ENCODE measurements at places on chromosomes 3 and 15.

GRCh38 chr3:186255703-186256331 lies 106.2 kb downstream of the DGKG start:
- no peak for DNase-seq

DNA sequence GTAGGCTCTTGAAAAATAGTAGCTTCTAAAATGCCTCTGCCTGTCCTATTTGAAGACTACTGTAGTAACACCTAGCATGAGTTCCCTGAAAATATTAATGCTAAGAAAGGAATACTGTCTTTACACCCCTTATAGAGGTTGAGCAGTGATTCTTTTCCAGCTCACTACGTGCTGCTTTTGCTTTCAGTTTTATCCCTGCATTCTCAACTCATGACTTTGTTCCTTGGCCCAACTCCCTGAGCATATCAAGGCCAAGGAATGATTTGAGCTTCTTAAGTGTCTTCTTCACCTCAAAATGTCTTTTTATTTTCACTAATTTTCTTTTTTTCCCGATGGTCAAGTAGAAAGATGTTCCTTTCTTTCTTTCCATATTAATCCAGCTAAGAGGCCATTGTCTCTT lies 16.5 kb upstream of the P2RY13 start:
- DNase-seq, result no peak

- no peak for DNase-seq
Measured at GRCh38 chr15:89130201-89130600, 41.9 kb downstream of the ABHD2 start.

GRCh38 chr3:106740116-106740515 lies 637.1 kb upstream of the CCDC54 start:
- no peak for DNase-seq

- no peak for DNase-seq
Measured at GRCh38 chr3:28308196-28308595, 40.3 kb upstream of the ZCWPW2 start.

DNA sequence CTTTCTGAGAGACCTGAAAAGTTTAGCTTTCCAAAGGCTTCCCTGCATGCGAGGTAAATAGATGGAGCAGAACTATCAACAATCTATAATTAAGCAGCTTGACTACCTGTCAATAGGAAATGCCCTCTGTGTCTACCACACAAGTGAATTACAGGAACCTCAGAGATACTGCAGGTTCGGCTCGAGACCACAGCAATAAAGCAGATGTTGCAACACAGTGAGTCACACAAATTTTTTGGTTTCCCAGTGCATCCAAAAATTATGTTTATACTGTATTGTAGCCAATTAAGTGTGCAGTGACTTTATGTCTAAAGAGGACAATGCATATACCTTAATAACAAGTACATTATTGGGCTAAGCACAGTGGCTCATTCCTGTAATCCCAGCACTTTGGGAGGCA lies 252.0 kb downstream of the UBE2E2 start:
- no peak for DNase-seq

GRCh38 chr3:30162579-30162978 lies 443.8 kb upstream of the TGFBR2 start:
- DNase-seq, result no peak

GRCh38 chr3:123076496-123077418 lies 9.9 kb downstream of the PDIA5 start:
- no peak for DNase-seq

- DNase-seq, result no peak
Measured at GRCh38 chr3:34072297-34072696, 273.9 kb downstream of the PDCD6IP start.

- DNase-seq, result no peak
Measured at GRCh38 chr15:88844749-88845386, 41.6 kb downstream of the ACAN start.

- no peak for DNase-seq
Measured at GRCh38 chr3:65902304-65902793, 136.4 kb downstream of the MAGI1 start.

DNA sequence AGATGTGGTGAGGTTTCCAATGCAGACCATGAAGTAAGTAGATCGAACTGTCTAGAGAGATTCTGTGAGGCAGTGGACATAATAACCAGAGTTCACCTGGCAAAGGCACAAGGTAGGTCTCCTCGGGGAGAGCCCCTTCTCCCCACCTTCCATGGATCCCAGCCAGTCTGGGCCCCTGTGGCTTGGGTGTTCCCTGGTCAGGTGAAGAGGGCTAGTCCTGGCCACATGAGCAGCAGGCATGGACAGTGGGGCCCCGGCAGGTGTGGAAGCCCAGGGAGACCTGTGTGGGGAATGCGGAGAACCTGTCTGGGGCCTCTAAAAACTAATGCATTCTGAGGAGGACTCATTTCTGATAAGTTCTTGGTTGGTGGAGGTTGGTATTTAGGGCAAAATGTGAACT lies 241.4 kb upstream of the TRIM42 start:
- no peak for DNase-seq

DNA sequence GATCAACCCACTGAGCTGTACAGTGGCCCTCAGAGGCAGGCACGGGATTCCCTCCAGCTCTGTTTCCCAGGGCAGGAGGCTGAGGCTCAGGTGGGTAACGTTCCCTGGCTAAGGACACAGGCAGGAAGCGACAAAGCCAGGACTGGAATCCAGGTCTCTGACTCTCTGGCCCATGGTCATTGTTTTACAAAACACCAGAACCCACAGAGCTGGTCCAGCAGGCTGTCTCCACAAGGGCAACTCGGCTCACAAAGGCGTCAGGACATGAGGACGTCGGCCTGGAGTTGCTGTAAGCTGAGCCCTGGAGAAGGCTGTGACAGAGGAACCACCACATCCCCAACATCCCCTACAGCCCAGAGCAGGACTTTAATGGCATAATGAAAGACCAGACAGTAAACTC lies 30.7 kb downstream of the NUP210 start:
- DNase-seq, result no peak

GRCh38 chr3:140904521-140904920 lies 37.1 kb upstream of the SLC25A36 start:
- no peak for DNase-seq

- DNase-seq, result no peak
Measured at GRCh38 chr3:170154569-170155143, 26.9 kb downstream of the PHC3 start.

- no peak for DNase-seq
Measured at GRCh38 chr15:78910271-78910670, 34.6 kb downstream of the CTSH start.

- DNase-seq, result no peak
Measured at GRCh38 chr15:92391640-92392039, 2.0 kb upstream of the ST8SIA2 start.

DNA sequence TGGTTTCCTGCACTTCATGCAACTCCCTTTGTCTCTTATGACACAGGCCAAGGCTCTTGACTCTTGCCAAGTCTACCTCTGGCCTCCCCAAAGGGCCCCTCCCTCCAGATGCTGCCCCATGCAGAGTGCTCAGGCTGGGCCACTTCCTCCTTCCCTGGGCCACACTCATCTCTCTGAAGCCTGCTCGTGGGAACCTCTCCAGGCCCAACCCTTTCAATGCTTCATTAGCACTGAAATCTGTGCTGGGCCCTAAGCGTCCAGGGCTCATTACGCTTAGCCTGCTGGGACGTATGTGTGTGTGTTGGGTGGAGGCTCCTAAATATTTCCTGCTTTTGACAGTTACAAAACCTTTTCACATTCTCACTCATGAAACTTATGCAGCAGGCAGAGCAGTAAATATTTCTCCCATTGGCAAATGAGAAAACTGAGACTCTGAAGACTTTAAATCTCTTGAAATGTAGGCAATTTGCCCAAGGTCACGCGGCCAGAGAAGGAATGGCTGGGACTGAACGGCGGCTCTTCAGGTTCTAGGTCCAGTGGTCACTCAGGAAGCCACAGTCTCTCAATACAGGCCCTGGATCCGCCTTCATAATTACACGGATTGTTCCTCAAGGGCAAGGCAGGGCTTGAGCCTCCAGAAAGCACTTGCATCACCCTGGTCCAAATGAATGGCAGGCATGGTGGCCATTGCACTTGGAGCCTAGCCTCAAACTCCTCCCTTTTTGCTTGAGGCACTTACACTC lies 241.7 kb upstream of the HES1 start:
- no peak for DNase-seq

DNA sequence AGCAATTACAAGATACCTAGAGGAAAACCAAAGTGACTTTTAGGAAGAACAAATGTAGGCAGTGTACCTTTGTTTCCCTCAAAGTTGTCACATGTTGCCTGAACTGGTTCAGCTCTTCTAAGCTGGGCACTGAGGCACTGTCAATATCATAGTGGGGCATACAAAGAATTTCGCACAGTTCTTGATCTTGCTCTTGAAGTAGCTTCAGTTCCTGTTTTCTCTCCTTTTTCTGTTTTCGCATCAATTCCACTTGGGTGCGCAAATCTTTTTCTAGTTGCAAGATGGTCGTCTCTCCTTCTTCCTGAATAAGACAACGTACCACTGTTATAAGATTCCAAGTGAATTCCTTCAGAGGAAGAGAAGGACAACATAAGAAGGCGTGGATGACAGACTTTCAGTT lies 12.7 kb downstream of the PRC1 start:
- DNase-seq, result no peak

GRCh38 chr15:43867096-43867495 lies 40.3 kb downstream of the WDR76 start:
- no peak for DNase-seq

DNA sequence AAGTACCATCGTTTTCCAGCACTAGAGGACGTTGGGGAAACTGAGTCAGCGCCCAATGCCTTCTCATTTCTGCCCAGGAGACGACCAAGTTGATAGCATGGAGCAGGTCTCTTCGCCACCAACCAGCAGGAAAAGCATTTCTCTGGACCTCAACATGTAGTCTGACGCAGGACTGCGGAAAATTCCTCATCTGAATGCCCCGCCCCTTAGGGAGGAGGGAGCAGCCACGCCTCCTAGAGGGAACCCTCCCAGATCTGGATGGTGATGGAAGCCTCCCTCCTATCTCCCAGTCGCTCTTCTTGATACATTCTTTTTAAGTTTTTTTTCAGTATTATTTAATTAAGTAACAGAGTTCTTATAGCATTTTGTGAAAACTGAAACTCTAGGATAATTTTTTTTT lies 17.4 kb upstream of the MINDY4B start:
- no peak for DNase-seq

- DNase-seq, result no peak
Measured at GRCh38 chr3:49785565-49786356, 581 bp downstream of the IP6K1 start.

GRCh38 chr15:25066708-25067107 lies 111.9 kb downstream of the SNRPN start:
- no peak for DNase-seq

- no peak for DNase-seq
Measured at GRCh38 chr3:38022896-38023709, 6.3 kb downstream of the PLCD1 start.

DNA sequence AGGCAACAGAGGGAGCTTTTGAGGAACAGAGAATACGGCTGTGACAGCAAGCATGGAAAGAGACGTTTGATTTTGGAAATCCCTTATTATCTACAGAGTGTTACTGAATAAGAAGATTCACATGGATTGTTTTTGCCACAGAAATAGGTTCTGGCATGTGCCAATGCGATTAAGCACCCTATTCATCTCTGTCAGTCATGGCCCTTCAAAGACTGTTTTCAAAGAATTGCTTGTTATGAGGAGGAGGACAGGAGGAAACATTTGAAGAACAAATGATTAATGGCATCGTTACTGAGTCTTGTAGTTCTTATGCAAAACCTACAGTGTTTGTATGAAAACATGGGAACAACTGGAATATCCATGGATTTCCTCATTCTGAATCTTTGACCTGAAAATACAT lies 86.2 kb downstream of the EPHA6 start:
- DNase-seq, result no peak

GRCh38 chr15:40082195-40082883 lies 26.3 kb downstream of the BMF start:
- DNase-seq, result no peak

GRCh38 chr3:173639098-173639497 lies 241.6 kb downstream of the NLGN1 start:
- DNase-seq, result no peak

- no peak for DNase-seq
Measured at GRCh38 chr15:69532066-69532465, 79.4 kb downstream of the RPLP1 start.

GRCh38 chr3:141330235-141330634 lies 38.1 kb upstream of the ZBTB38 start:
- no peak for DNase-seq

DNA sequence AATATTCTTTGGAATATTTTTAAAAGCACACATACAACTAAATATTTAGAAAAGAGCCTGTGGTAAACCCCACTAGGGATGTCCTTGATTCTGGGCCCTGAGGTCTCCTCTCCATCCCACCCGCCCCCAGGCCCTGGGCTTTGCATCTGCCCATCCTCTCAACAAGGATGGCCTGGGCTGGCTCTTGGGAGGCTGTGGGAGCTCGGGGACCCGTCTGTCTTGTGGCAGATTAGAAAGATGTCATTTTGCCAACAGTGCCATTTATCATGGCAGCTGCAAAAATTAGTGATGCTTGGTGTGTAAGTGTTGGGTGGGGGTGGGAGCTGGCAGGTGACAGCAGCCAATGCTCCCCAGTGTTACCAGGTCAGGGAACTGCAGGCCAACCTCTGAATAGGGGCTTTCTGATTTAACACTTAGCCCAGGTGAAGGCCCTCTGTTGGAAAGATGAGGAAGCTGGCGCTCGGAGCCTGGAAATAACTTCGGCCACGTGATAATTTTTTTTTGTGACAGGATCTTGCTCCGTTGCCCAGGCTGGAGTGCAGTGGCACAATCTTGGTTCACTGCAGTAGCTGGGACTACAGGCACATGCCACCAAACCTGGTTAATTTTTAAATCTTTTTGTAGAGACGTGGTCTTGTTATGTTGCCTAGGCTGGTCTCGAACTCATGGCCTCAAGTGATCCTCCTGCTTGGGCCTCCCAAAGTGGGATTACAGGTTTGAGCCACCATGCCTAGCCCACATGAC lies 16.9 kb upstream of the CSPG4 start:
- no peak for DNase-seq

- DNase-seq, result no peak
Measured at GRCh38 chr15:31346367-31347066, 19.9 kb downstream of the KLF13 start.

DNA sequence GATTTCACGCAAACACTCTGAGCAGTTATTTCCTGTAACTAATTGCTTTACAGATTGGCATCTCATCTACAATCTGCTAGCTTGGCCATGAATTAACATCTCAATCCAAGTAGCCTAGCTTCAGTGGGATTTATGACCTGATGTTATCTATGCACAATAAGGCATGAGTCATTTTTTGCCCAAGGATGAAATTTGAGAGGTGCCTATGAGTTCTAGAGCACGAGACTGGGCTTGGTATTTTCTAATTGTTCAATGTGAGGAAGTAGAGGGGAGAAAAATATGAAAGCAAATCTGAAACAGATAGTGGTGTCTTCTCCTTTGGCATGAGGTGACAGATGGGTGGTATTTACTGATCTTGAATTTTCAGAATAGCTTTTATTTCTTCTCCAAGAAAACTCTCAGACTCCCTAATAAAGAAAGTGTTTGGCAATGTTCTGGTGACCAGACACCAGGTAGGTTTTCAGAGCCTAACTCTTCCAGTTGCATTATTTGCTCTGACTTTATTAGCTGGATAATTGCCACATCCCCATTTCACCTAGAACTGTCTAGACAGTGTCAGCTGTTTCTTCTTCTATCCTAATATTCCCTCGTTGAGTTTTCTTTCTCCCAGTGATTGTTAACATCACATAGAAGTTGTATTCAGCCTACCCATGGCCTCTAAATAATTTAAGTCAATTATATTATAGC lies 301.0 kb upstream of the UMPS start:
- DNase-seq, result no peak
